ENCODE measurements at places on chromosomes 7 and 10. TPM values are rescaled to one million over a fixed set of nuclear protein-coding genes. Genes with fewer than 3 reads are reported as not detected.
A peak's percentile ranks its signal among the peaks of the same experiment; 100 is the strongest.

DNA sequence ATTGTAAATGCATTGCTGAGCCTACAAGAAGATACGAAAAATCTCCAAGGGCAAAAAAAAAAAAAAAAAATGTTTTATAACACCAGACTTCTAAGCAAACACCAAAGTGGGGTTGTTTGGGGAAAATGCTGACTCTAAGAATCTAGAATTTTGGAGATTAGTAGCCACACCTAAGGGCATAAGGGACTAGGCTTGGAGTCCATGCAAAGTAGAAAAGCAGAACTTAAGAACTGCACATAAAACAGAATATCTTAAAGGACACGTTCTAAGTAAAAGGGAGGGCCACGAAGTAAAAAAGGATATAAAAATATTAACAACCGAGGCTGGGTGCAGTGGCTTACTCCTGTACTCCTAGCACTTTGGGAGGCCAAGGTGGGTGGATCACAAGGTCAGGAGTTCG lies 269.8 kb upstream of the AUTS2 start:
- no peak for DNase-seq

DNA sequence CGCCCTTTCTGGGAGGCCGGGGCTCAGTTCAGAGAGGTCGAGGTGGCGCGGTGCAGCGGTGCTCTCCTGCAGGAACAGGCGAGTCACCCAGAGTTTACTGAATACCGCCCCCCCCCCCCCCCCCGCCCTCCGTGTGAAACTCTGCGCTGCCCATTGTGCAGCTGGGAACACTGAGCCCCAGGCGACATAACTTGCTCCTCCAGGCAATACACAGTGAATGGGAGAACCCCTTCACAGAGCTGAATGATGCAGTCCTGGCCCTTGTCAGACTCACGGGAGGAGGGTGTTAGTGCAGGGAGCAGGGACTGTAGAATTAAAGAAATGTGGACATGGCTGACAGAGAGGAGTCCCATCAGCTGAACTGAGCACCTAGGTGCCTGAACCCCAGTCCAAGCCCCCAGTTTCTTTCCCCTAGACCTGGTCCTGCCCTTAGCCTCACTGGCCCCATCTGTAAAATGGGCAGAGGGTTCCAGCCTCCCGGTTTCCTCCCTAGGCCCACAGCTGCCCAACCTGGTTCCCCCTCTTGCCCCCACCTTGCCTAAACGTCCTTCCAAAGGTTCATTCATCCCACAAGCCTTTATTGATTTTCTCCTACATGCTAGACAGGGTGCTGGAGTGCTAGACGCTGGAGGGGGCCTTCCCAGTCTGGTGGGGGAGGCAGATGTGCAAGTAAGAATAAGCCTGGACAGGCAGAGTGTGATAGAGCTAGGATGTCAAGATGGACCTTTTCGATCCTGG lies 869 bp upstream of the LOXL4 start:
- no peak for DNase-seq

DNA sequence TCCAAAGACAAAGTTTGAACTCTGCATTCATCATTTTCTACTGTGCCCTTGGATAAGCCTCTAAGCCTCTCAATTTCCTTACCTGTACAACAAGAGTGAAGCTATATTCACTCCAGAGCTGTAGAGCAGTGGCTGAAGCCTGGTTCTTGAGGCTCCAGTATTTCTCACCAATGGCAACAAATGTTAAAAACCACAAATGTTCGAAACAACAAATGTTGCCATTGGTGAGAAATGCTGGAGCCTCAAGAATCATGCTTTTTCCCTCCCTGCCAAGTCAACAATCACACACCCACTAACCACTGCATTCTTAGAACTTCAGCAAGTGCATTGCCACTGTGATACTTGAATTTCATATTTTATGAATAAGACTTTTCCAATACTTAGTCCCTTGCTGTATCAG lies 237.9 kb downstream of the TMEM26 start:
- DNase-seq = no peak

GRCh38 chr10:69866688-69867461 lies 65.2 kb downstream of the COL13A1 start:
- DNase-seq = peak; percentile 95

GRCh38 chr10:109534193-109534592 lies 389.1 kb downstream of the XPNPEP1 start:
- DNase-seq = peak; percentile 75

SVIL gene
- total RNA-seq = 122 TPM

ANKRD22 gene
- total RNA-seq = 1.4 TPM

NAT16 gene
- 1.2 TPM for total RNA-seq

Measured in umbilical cord (tissue), 2 donors.